ENCODE measurements at places on chromosomes 5 and 9.

- DNase-seq: peak; percentile 62
These were observed 352.4 kb upstream of the ACTBL2 start for GRCh38 chr5:57834829-57835608.

DNA sequence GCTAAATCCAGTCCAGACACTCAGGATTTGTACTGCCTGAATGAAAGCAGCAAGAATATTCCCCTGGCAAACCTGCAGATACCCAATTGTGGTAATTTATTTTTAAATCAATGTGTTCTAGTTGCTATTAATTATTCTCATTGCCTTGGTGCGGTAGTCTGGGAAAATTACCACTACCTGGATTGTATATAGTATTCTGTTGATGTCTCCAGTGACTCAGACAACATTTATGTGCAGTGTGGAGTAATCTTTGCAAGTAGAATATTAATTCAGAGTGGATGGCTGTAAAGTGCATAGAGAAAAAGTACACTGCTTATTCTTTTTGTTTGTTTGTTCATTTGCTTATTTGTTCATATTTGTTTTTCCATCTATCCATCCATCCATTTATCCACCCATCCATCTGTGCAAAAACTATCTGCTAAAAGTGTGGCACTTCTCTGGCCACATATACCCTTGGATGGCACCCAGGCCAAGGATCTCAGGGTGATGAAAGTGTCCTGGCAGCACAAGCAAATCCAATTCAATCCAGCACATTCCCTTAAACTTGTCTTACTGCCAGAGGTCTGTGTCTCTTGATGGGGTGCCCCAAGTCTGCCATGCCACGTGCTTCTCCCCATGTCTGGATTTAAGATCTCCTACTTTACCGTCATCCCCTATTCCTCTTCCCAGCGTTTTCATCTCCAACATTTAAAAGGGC, 41.3 kb downstream of the NTRK2 start:
- DNase-seq: no peak

DNA sequence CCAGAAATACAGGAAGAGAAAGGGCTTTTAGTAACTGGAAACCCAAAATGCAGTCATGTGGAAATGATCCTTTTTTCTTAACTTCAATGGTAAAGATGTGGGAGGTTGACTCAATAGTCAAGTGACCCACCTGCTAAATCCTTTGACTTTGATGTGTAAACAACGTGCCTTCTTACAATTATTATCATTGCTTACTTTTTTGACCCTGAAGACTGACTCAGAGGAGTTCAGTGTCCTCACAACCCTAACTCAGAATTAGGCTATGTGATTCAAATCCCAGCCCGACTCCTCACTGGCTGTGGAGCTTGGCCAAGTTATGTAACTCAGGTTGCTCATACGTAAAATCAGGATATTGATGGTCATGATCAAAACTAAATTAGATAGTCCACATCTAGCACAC, 27.9 kb downstream of the ANXA1 start:
- DNase-seq: peak; percentile 20

DNA sequence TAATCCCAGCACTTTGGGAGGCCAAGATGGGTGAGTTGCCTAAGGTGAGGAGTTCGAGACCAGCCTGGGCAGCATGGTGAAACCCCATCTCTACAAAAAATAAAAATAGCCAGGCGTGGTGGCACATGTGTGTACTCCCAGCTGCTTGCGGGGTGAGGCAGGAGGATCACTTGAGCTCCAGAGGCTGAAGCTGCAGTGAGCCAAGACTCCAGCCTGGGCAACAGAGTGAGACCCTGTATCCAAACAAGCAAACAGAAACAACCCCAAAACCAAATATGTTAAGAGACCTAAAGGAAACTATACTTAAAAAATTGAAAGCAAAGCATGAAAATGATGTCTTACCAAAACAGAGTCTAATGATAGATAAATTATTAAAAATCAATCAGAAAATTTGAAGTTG, 12.4 kb downstream of the HNRNPAB start:
- DNase-seq: no peak

- no peak for DNase-seq
These were observed 77.6 kb downstream of the CACNA1B start for GRCh38 chr9:137955224-137955570.

- no peak for DNase-seq
These were observed 21.3 kb downstream of the MSX2 start for GRCh38 chr5:174745590-174746103.

DNA sequence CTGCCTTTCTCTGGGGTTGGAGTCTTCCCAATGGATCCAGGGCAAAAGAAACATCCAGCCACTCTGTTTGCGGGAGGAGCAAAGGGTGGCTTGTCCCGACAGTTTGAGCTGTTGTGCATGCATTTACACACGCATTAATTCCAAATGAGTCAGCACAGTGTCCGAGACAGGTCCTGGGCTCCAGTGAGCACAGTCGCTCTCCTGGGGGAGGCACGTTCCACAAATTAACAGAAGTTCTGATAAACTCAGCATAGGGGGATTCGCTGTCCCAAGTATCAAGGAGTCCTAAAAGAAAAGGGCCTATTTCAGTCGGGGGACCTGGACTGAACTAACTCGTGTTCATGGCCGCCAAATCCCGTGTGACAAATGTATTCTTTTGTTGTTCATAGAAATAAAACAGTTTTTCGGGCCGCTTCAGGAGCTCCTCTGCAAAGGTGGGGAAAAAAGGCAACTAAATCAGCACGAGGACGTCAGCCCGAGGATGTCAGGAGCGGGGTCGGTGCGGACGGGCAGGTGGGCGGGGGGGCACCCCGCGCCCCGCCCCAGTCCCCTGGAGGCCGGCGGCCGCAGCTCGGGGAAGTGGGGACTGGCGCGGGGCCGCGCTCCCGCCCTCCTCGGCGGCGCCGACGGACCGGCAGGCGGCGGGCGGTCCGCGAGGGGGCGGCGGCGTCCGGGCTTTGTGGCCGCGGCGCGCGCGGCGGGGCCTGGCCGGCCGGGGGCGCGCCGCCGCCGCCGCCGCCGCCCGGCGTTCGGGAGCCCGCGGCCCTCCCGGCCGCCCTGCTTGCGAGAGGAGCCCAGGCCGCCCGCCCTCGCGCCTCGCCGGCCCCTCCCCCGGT, at the start of gene MSANTD3:
Gene MSANTD3 (plus strand): TSS at position 614 of the 836 bp plus-strand sequence. CDS start 14,796 bp downstream, outside the sequence.
- DNase-seq: peak; percentile 73

DNA sequence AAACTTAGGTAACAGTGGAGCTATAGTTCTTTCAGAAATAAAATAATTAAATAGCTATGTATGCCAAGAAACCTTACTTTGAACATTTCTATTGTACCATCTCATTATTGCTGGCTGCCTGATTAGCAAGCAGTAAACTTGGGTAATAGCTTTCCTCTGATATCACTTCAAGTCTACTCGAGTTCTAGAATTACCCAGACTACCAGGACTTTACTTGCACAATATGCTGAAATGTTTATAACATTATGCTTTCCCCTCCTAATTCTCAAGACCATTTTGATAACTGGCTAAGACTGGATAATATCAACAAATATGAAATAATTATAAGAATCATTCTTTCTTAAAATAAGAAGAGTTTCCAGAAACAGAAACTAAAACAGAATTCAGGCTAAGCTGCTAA, 512.6 kb downstream of the RAB3C start:
- DNase-seq: peak; percentile 34

GRCh38 chr9:110846215-110846614, 177.6 kb downstream of the MUSK start:
- DNase-seq: no peak

DNA sequence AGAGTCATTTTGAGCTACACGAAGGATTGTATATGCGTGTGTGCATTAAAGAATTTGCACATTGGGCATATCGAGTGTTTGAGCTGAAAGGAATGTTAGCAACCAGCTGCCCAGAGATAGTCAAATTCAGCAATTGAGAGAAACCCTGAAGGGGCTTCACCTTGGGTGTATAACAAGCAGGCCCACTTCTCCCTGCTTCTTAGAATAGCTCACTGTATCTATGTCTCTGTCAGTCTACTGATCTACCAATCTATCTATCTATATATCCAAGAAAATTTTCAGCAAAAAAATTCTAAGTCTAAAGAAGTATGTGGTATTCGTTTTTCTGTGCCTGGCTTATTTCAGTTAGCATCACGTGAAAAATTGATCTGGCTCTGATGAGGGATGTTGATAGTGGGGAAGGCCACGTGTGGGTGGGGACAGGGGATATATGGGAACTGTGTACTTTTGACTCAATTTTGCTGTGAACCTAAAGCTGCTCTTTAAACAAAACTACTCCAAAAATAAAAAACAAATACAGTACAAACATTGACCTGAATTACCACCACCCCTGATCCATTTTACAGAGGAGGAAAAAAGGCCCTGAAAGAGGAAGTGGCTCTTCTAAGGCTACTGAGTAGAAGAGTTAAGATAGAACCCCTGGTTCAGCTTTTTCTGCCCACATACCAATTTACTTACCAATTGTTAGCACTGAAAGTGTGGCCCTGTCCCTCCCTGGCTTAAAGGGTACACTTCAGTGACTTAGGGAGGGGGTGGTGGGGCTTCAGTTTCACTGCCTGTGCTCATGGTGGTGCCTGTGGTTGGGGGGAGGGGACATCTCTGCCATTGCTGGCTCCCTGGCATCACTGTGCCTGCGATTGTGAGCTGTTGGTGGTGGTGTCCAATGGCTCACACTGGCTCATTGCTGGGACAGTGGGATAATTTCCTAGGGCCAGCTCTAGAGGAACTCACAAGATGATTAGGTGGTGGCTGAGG, 141.8 kb downstream of the DOCK2 start:
- no peak for DNase-seq

DNA sequence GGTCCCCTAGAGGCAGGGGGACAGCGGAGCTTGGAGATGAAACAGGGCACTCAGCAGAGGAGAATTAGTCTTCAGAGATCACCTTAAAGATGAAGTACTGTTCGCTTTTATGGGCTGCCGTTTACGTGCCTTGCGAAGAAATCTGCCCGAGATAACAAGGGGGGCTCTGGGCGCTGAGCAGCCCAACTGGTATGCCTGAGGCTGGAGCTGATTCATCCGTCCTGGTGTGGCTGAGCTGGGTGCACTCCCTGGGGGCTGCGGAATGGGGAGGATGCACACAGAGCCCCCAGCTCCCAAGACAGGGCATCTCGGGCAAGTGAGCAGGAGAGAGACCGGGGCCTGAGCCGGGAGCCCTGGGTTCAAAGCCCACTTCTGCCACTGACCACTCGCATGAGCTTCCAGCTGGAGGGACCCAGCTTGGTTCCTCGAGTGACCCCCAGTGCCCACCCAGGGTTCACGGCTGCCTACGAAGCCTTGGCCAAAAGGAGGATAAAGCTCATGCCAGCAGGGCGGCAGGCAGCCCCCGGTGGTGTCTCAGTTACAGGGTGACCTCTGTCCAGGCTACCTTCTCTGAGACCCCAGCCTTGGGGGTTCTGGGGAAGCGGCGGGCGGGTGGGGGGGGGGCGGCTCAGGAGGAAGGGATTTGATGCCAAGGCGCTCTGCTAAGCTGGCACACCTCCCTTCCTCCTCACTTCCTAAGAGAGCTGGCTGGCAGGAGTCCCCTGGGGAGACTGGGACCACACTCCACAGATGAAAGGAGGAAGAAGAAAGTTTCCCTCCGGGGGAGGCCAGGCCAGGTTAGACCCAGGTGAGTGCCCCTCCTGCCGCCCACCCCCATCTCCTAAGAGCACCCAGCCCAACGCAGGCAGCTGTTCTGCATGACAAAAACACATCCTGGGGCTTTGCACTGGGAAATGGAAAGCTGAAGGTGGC, 5.7 kb downstream of the FIBCD1 start:
- peak; percentile 79 for DNase-seq

DNA sequence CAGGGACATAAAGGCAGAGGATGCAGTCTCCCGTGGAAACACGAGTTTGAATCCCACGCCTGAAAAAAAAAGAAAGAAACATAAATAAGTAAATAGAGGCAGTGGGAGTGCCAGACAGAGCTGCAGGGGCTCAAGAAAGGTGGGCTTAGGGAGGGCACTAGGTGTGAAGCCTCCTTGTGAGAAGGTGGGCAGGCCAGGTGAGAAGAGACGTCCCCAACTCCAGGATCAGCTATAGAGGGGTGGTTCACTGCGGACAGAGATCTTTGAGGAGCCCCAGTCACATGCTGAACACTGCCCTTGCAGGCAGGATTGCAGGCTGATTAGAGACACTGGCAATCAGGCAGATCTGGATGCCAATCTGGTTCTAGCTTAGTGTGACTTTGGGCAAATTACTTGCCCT, 172.1 kb downstream of the RGS3 start:
- DNase-seq: no peak

DNA sequence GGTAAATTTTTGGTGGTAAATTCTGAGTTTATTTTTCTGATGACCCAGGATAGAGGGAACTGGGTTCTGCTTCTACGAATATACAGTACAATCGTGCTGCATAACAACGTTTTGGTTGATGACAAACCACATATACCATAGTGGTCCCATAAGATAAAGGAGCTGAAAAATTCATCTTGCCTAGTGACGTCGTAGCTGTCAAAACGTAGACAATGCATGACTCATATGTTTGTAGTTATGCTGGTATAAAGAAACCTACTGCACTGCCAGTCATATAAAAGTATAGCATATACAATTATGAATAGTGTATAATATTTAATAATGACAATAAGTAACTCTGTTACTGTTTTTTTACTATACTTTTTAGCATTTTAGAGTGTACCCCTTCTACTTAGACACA, 244.0 kb downstream of the GAS1 start:
- DNase-seq: peak; percentile 60

- no peak for DNase-seq
These were observed 46.9 kb upstream of the EGFL7 start for GRCh38 chr9:136615631-136616306.

DNA sequence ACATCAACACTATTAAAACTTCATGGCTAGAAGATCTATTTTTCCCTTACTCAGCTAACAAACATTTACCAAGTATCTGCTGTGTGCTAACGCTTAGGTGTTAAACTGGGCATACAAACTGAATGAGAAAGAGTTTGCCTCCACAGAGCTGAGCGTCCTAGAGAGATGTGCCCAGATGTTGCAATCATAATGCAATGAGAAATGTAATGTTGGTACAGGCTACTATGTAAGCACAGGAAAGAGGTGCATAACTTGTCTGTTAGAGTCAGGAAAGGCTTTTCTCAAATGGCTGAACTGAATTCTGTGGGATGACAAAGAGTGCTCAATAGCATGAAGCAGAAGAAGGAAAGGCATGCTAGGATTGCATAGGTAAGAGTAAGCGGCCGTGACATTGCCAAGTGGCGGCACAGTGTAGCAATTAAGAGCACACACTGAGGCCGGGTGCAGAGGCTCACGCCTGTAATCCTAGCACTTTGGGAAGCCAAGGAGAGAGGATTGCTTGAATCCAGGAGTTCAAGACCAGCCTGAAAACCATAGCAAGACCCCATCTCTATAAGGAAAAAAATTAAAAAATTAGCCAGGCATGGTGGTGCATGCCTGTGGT, 137.8 kb downstream of the MEF2C start:
- no peak for DNase-seq
